ENCODE measurements at places on chromosomes 13 and 19.

- no peak for DNase-seq
These were observed 258.6 kb upstream of the DACH1 start for GRCh38 chr13:72125561-72125960.

DNA sequence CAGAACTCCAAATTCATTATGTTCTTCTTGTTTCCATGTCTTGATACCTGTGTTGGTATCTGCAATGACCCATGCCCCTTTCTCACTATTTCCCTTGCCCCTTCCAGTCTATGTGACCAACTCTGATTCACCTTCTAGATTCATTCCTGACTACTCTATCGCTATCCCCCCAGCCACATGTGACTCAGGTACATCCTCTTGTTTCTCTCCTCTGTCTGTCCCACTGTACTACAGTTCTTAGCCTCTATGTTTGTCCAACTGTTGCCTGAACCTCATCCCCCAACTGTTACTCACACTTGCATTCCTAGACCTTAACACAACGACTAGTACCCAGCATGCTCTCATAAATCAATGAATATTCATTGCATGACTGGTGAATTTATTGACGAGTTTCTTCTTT, 10.0 kb upstream of the FLT3 start:
- no peak for DNase-seq

DNA sequence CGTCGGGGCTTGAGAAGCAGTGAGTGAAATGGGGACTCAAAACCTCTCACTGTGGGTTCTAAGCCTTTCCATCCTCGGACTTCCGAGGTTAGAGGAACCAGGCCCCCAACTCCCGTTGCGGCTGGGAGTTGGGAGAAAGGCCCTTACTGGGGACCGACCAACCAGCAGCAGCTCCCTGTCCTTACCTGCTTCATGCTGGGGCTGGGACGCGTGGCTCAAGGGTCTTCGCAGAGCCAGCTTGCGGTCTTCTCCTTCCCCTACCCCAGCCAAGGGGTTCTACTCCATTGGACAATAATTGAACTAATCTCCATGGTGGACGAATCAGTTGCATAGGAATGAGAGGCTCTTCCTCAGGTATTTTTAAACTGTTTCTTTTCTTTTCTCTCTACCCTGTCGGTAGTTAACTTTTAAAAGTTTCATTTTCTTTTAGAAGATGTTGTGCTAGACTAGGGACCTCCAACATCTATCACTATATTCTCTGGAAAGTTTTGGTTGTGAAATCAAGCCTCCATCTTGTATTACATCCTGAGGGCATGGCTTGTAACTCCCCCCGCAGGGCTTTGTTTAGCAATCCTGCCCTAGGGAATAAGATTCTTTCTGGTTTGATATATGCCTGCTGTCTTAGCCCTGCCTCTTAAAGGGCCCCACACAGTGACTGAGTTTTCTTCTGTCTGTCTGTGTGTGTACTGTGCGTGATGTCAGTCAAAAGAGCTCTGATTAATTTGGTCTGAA, 1027.1 kb upstream of the PCDH9 start:
- no peak for DNase-seq

- no peak for DNase-seq
These were observed 376.4 kb downstream of the MTUS2 start for GRCh38 chr13:29196409-29197074.

GRCh38 chr19:13463296-13463695, 43.0 kb downstream of the CACNA1A start:
- DNase-seq = no peak

DNA sequence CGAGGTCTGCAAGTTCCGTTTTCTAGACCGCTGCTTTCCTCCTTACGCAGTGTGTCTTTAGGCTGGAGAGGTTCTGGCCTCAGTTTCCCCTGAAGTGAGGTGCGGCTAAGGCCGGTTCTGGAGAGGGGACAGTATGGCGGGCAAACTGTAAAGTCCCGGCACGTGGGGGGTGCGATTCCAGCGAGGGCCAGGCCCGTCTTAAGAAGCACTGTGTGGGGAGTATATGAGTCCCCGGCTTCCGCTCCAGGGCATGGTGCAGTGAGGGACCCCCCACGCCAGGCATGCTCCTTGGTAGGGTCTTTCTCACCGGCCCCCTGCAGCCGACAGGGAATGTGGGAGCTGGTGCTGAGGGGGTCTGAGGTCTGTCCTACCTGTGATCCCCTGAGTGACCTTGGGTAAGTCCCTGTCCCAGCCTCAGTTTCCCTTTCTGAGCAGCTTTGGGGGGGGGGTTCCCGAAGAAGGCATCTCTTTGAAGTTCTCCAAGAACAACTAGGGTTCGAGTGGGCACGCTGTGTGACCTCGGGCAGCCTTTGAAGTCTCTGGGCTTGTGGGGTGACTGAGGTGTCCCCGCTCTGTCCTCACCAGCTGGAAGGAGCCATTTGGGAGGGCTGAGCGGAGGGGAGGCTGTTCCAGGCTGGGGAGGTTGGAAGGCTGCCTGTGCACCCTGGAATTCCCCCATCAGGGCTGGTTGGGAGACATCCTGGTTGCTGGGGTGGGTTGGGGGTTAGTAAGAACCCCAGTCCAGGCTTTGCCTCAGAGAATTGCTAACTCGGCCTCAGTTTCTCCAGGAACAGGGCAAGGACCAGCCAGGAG, 1.5 kb downstream of the NFIC start:
- no peak for DNase-seq

DNA sequence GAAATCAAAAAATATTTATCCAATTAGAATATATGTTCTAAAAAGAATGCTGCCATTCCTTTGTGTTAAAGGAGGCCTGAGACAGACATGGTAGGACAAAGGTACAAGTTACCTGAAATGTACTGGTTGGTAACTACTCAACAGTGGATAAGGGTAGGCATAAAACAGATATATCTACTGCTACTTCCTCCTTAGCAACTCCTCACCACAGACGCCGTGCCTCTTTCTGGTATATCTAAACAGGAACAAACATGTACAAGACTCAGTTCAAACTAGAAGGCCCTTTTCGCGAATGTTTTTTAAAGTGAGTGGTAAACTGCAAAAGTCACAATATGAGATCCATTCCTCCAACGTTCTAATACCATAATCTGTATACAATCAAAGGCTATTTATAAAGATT, 86.9 kb downstream of the TBC1D4 start:
- DNase-seq = no peak

GRCh38 chr19:9981406-9982260, 28.7 kb downstream of the COL5A3 start:
- DNase-seq = no peak
